ENCODE measurements at places on chromosomes 2 and 18.

- DNase-seq, result no peak
Measured at GRCh38 chr2:112904883-112905282, 6.1 kb upstream of the IL37 start.

DNA sequence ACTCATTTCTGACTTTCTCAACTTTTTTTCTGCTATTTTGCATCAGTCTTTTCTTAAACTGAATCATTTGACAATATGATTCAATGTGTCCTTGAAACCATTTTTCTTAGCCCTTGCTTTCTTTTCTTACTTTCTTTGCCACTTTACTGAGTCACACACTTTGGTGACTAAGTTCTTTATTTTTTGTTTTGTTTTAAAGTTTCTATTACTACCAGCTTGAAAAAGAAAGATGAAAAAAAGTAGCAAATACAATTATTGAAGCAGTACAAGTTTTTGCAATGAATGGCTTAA is 116.5 kb downstream of the DOCK10 start:
- DNase-seq, result no peak

GRCh38 chr2:17894556-17894955 is 16.1 kb downstream of the KCNS3 start:
- no peak for DNase-seq

DNA sequence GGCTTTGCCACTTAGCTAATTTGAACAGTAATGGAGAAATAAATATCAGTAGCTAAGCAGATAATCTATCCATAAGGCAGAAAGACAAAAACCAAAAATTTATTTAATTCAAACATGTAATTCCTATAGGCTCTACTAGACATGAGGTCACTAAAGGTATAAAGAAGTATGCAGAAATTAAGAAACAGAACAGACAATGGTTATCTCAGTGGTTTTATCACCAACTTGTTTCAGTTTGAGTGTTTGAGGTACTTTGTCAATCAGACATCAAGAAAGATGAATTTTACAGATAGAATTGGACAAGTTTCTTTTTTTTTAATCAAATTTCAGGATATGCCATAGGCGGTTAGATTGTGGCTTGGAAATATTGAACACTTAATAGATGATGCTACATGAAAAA is 67.4 kb upstream of the ZEB2 start:
- no peak for DNase-seq

DNA sequence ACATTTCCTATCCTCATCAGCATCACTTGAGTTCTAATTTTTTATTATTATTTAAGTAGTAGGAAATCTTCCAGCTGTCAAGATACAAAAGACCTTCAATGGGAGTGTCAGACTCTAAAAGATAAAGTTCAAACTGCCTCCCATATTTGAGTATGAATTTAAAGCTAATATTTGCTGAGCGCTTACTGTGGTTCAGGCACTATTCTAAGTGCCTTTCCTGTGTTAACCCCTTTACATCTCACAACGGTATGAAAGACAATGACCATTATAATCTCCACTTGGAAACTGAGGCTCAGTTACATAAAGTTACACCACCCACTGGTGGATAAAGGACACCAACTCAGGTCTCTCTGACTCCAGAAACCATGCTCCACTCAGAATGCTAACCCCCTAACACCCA is 39.9 kb downstream of the RAB6C start:
- DNase-seq, result no peak
